Fibroblast of skin of right quadriceps (primary cell): ENCODE measurements at places on chromosomes 11 and 22.
A peak's percentile ranks its signal among the peaks of the same experiment; 100 is the strongest.

- DNase-seq, result no peak
These were observed 112.4 kb downstream of the LDLRAD3 start for GRCh38 chr11:36056160-36056751.

DNA sequence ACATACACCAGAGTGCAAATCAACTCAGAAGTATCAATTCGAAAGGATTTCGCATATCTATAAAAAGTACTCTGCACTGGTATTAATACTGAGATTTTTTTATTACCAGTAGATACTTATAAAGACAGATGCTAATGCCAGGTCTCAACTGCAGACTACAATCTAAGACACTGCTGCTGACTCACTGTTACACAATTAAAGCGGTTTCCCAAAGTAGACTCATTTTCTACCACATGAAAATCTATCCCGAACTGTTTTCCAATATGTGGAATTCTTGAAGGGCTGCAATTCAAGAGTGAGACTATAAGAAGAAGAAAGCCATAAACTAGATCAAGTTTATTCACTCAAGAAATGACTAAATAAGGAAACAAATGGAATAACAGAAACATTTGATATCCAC lies 57.2 kb upstream of the ARHGAP32 start:
- DNase-seq, result peak; percentile 93

- DNase-seq, result no peak
These were observed 7.9 kb downstream of the INPPL1 start for GRCh38 chr11:72232260-72233055.

- no peak for DNase-seq
These were observed 79.3 kb upstream of the DRD2 start for GRCh38 chr11:113554526-113554925.

GRCh38 chr22:50162391-50162956 lies 8.1 kb upstream of the PANX2 start:
- no peak for DNase-seq

GRCh38 chr11:115222863-115223530 lies 281.2 kb downstream of the CADM1 start:
- no peak for DNase-seq

- peak; percentile 67 for DNase-seq
These were observed at the start of gene MN1 for GRCh38 chr22:27801616-27802345. Gene MN1, minus strand, starts transcription at chr22:27801756. Its CDS starts 1,213 bp downstream, at chr22:27800543.

DNA sequence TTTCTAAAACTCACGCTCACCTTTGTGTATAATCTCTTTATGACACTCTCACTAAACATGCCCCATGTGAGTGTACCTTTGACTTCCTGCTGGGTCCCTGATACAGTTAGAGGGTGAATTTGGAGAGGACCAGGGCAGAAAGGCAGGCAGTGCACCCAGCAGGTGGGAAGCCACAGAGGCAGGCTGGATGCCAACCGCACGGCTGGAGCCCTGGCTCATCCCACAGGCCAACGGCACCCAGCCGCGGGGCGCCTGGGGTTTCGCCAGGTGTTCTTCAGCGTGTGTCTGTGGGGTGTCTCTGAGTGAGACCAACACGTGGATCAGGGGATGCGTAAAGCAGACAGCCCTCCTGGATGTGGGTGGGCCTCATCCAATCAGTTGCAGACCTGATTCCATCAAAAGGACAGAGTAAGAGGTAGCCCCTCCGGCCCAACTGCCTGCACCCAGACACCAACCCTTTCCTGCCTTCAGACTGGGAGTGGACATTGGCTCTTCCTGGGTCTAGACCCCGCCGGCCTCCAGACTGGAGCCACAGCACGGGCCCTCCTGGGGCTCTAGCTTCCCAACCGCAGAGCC lies 51.6 kb downstream of the DHCR7 start:
- no peak for DNase-seq
